Umbilical cord (tissue), 2 donors: ENCODE measurements at places on chromosomes 6 and 20.

GRCh38 chr6:41228616-41229015, 467 bp downstream of the TREML4 start:
- no peak for DNase-seq

- DNase-seq = no peak
These were observed 52.4 kb upstream of the IPCEF1 start for GRCh38 chr6:154408891-154409500.

DNA sequence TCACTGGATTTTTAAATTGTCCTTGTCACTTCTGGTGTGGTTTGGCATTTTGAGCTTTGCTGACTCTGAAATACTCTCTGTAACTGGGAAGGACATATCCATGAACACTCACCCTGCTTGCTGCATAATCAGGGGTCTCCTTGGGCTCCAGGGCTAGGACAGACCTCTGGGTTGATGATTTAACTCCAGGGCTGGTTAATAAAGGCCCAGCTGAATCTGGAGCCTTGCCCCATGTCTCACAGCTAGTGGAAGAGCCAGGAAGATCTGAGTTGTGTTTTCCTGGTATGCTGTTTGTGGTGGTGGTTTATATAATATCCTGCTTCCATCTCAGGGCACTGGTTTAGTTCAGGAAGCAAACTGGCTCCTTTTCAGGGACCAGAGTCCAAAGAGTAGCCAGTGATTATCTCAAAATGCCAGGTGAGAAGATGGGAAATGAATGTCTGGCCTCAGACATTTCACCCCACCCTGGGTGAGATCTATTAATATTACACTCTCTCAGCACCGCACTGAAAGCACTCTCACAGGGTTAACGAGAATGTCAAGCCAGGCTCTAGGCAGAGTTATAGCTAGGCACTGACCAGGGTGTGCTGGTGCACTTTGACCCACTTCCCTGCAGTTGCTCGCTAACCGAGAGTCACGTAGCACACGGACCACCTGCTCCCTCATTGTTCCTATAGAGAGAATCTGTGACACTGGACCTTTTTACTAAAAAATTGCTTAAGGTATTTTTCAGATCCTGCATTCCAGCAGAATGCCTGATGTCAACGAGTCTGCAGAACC, 90.1 kb upstream of the SLC22A16 start:
- DNase-seq = peak; percentile 25

DNA sequence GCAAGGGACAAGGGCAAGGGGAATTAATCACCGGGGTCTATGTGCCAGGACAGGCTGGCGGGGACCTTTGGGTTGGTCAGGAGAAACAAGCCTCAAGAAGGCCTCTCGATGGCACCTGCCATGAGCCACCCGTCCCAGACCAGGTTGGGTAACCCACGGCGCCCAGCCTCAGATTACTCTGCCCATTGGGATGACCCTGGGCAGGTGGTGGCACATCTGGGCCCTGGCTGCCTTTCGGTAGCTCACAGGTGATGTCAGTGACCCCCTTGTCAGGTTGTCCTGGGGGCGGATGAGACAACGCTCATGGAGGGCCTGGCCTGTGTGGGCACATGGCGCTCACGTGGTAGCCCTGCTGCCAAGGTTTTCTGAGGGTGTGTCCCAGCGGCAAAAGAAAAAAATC, 152.2 kb downstream of the SYCP2 start:
- no peak for DNase-seq

- DNase-seq = no peak
These were observed 805 bp downstream of the PHF1 start for GRCh38 chr6:33411632-33412005.

- no peak for DNase-seq
These were observed 14.7 kb upstream of the ASXL1 start for GRCh38 chr20:32343439-32343838.

- no peak for DNase-seq
These were observed 51.7 kb downstream of the FAM229B start for GRCh38 chr6:112139052-112139451.

DNA sequence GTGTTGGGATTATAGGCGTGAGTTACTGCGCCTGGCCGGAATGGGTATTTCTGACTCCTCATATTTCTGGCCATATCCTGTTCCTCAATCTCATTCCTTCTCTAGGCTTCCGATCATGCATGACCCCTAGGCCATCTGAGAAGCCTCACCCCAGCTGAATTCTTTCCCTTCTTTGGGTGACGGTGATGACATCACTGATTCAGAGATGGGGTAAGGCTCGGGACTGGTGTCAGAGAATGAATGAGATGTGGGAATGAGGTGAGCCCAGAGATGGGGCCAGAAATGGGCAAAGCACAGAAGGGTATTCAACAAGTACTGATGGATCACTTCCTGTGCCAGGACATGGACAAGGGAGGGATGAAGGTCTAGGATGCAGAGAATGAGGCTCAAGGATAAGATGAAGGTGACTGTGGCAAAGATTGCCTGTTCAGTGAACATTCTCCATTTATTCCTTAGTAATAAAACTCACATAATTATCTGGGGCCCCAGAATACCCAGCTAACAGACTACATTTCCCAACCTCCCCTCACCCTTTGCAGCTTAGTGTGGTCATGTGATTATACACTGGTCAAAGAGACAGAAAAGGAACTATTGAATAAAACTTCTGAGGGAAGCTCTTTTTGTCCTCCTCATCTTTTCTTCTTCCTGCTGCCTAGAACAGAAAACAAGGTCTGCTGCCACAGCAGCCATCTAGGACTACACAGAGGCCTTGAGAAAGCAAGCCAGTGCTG, 39.6 kb downstream of the KIAA0319 start:
- no peak for DNase-seq

GRCh38 chr6:110221738-110222137, 41.5 kb downstream of the CDC40 start:
- no peak for DNase-seq

DNA sequence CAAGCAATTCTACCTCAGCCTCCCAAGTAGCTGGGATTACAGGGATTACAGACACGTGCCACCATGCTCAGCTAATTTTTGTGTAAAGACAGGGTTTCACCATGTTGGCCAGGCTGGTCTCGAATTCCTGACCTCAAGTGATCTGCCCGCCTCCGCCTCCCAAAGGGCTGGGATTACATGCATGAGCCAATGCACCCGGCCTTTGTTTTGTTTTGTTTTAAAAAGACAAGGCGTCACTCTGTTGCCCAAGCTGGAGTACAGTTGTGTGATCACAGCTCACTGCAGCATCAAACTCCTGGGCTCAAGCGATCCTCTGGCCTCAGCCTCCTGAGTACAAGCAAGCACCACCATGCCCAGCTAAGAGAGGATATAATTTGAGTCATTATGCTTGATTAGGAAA, 5.4 kb downstream of the SERINC3 start:
- no peak for DNase-seq
